Stimulated activated memory B cell treated with anti-CD40 and anti-IgM and Interleukin-4, amounts not matched to agents 10 μg/mL and 1 μg/mL and 100 μg/mL, for 72 hours (primary cell): ENCODE measurements at places on chromosomes 2 and 18.

DNA sequence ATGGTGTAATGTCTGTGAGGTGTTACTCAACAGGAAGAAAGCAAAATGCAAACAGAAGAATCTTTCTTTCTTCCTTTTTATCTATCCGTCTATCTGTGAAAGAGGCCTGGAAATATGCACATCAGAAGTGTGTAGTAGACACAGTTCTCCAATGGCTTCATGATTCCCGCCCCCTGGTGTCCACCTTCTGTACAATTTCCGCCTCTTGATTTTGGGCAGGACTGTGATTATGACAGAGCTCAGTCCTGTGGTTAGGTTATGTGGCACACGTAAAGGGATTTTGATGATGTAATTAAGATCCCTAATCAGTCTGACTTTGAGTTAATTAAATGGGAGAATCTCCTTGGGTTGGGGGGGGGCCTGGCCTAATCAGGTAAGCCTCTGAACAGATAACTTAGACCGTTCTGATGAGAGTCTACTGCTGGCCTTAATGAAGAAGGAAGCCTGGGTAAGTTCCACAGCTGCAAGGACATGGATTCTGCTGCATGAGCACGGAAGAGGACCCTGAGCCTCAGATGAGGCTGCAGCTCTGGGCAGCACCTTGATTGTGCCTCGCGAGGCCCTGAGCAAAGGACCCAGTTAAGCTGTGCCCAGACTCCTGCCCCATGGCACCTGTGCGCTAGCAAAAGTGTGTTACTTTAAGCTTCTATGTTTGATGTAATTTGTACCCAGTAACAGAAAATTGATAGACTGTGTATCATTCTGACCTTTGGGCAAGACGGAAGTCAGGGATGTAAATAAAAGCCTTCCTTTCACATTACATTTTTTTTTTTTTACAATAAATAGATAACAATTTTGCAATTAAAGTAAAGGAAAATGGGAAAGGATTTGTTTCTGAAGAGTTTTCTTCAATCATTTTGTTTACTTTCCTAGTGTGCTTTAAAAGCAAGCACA lies 11.3 kb upstream of the KCNF1 start:
- H3K27ac ChIP-seq: no peak overlapping the region
- H3K4me3 ChIP-seq: no peak overlapping the region
- no peak for ATAC-seq

DNA sequence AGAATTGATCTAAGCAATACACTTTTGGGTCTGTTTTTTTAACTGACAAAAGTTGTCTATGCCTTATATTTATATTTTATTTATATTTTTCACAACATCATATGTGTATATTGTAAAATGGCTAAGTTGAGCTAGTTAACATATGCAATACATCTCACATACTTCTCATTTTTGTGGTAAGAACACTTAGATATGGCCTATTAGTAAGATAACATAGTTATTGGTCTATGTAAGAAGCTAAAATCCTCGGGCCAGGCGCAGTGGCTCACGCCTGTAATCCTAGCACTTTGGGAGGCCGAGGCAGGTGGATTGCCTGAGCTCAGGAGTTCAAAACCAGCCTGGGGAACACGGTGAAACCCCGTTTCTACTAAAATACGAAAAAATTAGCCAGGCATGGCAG lies 275.6 kb upstream of the ID2 start:
- no peak overlapping the region for H3K27ac ChIP-seq
- H3K27me3 ChIP-seq: peaks cover 33% of the 10 kb centered on the region

GRCh38 chr2:55115761-55116597 lies 65.7 kb upstream of the RTN4 start:
- no peak for ATAC-seq
- no peaks in the 10 kb centered on the region for H3K36me3 ChIP-seq
- H3K27ac ChIP-seq: no peak overlapping the region
- no peak overlapping the region for H3K4me3 ChIP-seq
- H3K4me1 ChIP-seq: peaks cover 33% of the 10 kb centered on the region
- peaks cover 12% of the 10 kb centered on the region for H3K27me3 ChIP-seq

- no peak overlapping the region for H3K4me3 ChIP-seq
- no peak for ATAC-seq
- no peak overlapping the region for H3K27ac ChIP-seq
- H3K27me3 ChIP-seq: peaks cover 75% of the 10 kb centered on the region
Measured at GRCh38 chr2:176178757-176179295, 9.6 kb upstream of the HOXD1 start.

DNA sequence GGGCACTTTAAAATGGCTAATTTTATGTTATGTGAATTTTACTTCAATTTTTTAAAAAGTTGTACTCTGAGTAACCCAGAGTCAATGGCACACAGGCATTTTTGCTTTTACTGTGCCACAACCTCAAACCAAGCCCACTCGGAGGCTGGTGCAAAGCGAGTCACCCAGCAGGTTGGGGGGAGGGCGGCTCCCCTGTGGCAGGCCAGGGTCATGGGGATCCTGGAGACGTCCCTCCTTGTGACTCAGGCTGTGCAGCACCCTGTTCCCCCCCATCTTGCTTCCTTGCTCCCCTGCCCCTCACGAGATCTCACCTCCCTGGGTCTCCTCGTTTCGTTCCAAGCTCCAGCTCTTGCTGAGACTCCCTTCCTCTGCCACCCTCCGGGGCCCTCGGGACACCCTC lies 58.6 kb downstream of the POMC start:
- H3K27me3 ChIP-seq: peaks cover 25% of the 10 kb centered on the region
- H3K4me3 ChIP-seq: no peak overlapping the region
- no peaks in the 10 kb centered on the region for H3K36me3 ChIP-seq
- ATAC-seq: peak; percentile 4

DNA sequence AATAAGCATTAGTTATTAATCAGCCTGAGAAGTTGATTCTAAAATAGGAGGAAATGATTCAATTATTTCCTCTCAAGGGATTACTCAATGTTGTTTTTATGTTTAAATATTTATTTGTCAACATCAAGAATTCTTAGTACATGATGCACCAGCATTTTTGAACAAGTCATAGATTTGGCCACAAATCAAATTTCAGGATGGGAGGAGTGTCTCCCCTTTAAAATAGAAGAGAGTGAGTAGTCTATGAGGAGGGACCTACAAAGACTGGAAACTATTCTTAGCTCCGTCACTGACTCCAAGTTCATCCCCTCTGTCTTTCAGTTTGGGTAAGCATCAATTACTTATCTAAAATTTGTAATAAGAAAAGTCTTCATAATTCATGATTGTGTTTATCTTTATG lies 18.6 kb upstream of the IL18R1 start:
- no peaks in the 10 kb centered on the region for H3K36me3 ChIP-seq
- no peaks in the 10 kb centered on the region for H3K4me1 ChIP-seq
- peaks cover 21% of the 10 kb centered on the region for H3K27me3 ChIP-seq
- H3K4me3 ChIP-seq: no peak overlapping the region

- H3K27ac ChIP-seq: peak overlapping the region; percentile 77
- ATAC-seq: no peak
- H3K36me3 ChIP-seq: peaks cover 50% of the 10 kb centered on the region
- H3K4me3 ChIP-seq: no peak overlapping the region
Measured at GRCh38 chr2:218255446-218255845, 5.4 kb upstream of the GPBAR1 start.

DNA sequence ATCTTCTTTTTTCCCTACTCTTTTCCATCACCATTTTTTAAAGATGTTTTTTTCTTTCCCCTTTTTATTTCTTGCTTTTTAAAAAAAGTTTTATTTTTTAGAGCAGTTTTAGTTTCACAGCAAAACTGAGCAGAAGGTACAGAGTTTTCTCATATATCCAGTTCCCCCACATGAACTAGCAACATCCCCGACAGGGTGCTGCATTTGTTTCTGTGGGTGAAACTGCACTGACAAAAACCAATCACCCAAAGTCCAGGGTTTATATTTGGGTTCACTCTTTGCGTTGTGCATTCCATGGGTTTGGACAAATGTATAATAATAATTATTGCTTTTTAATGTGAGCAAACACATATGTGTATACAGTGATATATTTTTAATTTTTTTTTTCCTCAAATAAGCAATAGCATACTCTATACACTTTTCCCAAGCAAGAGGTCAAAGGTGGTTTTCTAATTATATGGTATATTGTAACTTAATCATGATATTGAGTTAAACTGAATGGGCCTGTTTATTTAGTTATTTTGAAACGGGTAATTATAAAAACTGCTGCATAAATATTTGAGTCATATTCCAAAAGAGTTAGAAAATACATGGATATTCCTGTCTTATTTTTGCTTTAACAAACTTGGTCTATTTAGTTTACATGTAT lies 50.3 kb downstream of the NCK2 start:
- no peaks in the 10 kb centered on the region for H3K27me3 ChIP-seq
- H3K36me3 ChIP-seq: peaks cover 38% of the 10 kb centered on the region
- ATAC-seq: no peak
- peak overlapping the region; percentile 67 for H3K4me3 ChIP-seq

DNA sequence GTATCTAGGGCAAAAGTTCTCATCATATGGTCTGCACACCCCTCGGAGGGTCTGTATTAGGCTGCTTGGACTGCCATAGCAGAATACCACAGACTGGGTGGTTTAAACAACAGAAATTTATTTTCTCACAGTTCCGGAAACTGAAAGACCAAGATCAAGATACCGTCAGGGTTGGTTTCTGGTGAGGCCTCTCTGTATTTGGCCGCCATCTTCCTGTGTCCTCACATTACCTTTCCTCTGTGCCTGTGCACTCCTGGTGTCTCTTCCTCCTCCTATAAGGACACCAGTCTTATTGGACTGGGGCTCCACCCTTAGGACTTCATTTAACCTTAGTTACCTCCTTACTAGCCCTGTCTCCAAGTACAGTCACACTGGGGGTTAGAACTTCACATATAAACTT lies 132.5 kb downstream of the NCOA1 start:
- no peak overlapping the region for H3K4me3 ChIP-seq
- no peak for ATAC-seq
- H3K4me1 ChIP-seq: peaks cover 35% of the 10 kb centered on the region

DNA sequence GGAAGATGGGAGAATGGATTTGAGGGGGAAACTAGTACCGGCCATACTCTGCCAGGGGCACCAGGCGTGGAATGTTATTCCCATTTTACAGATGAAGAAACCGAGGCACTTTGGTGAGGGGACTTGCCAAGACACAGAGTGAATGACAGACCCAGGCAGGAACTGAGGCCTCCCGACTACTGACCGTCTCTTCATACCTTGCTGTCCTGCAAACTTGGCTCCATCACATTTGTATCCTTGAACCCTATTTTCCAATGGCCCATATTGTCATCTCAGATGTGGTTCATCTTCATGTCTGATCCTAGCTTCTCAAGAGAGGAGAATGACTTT lies 6.2 kb upstream of the TFCP2L1 start:
- H3K4me1 ChIP-seq: peaks cover 13% of the 10 kb centered on the region
- no peaks in the 10 kb centered on the region for H3K36me3 ChIP-seq

DNA sequence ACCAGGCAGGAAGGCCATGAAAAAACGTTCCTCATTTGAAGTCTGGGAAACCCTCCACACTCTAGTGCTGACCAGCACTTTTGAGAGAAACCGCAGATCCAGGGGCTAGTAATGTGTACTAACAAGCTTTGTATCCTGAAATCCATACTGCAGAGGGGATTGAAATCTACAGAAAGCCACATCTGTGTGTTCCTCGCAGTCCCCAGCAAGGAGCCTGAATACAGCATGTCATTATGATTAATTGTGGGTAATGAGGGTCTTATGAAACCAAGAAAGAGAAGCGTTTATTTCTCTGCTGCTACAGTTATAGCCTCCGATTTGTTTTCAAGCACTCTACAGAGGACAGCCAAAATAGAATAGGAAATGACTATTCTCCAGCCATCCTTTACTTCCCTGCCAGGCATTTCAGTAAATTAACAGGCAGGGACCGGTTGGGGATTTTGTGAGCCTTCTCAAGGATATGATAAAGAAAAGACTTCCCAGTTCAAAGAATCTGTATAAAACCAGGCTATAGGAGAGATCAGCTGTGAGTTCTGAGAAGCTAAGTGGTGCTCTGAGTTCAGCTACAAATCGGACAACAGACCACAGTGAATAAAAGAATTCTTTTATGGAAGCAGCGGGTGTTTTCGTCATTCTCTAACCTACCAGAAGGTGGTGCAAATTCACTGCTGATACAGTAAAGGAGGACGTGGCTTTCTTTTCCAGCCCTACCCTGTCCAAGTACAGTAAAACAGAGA lies 133.4 kb downstream of the INSIG2 start:
- no peak overlapping the region for H3K27ac ChIP-seq
- peaks cover 29% of the 10 kb centered on the region for H3K4me1 ChIP-seq
- peaks cover 67% of the 10 kb centered on the region for H3K27me3 ChIP-seq
- no peak overlapping the region for H3K4me3 ChIP-seq
- ATAC-seq: peak; percentile 67

DNA sequence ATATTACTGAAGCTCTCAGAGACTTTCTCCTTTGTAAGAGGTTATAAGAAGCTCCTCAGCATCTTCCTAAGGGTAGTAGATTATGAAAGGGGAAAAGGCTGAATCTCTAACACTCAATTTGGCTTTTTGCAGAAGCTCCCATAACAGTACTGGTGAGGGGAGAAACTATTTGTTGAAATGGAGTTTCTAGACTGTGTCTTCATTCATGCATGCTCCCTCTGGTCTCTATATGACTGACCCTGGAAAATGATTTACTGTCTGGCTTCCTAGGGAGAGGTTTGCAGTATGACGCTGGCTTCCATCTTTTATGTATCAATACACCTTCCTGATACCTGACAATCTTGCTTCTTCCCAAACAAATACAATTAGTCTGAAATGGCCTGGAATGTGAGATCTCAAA lies 63.9 kb downstream of the LDAH start:
- H3K27me3 ChIP-seq: no peaks in the 10 kb centered on the region
- H3K27ac ChIP-seq: peak overlapping the region; percentile 2
- no peak overlapping the region for H3K4me3 ChIP-seq
- H3K4me1 ChIP-seq: peaks cover 47% of the 10 kb centered on the region

DNA sequence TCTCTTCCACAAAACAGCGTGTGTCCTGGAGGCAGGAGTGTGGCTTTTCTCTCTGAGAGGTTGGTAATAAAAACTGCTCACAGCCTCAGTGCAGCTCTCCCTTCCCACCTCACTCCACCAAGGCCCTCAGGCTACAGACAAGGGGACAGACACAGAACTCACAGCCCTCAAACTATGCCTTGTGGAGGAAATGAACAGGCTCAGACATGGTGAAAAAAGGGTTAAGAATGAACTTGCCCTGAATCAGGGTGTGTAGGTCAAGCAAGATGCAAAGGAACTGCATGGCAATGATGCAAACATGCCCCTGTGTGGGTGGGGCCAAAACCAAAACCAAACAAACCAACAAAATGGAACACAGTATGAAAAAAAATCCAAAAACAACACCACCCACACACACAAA lies 125.8 kb downstream of the GALNT14 start:
- H3K36me3 ChIP-seq: no peaks in the 10 kb centered on the region
- no peak overlapping the region for H3K27ac ChIP-seq
- no peaks in the 10 kb centered on the region for H3K27me3 ChIP-seq

GRCh38 chr2:182642328-182642727 lies 73.7 kb upstream of the DNAJC10 start:
- no peak overlapping the region for H3K4me3 ChIP-seq
- ATAC-seq: peak; percentile 87
- H3K4me1 ChIP-seq: no peaks in the 10 kb centered on the region
- H3K36me3 ChIP-seq: no peaks in the 10 kb centered on the region
- H3K27me3 ChIP-seq: no peaks in the 10 kb centered on the region
- H3K27ac ChIP-seq: no peak overlapping the region

- peak; percentile 79 for ATAC-seq
- peaks cover 23% of the 10 kb centered on the region for H3K4me1 ChIP-seq
- no peak overlapping the region for H3K4me3 ChIP-seq
- no peaks in the 10 kb centered on the region for H3K27me3 ChIP-seq
- no peak overlapping the region for H3K27ac ChIP-seq
- H3K36me3 ChIP-seq: peaks cover 14% of the 10 kb centered on the region
Measured at GRCh38 chr2:134290358-134290757, 36.5 kb downstream of the MGAT5 start.
